ENCODE measurements at places on chromosomes 6 and 20.

GRCh38 chr6:35185302-35185681, 28.5 kb upstream of the SCUBE3 start:
- no peak for DNase-seq

DNA sequence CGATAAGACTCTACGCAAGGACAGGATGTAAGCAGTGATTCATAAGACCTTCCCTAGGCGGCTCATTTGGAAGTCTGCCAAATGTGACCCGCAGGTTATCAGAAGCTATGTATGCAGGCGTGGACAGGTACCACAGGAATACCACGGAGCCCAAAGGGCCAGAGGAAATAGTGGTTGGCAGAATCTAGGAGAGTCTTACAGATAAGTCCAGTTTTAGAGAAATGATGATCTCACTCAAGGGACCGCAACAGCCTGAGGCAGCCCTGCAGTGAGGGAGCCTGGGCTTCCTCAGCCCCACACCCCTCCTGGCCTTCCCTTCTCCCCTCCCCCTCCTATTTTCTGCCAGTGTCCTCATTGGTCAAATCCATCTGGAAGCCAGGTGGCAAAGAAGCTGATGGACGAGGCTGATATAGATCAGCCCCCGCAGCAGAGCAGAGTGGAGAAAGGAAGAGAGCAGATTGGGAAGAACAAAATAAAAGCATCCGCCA, 110.6 kb downstream of the FNDC1 start:
- DNase-seq: no peak

DNA sequence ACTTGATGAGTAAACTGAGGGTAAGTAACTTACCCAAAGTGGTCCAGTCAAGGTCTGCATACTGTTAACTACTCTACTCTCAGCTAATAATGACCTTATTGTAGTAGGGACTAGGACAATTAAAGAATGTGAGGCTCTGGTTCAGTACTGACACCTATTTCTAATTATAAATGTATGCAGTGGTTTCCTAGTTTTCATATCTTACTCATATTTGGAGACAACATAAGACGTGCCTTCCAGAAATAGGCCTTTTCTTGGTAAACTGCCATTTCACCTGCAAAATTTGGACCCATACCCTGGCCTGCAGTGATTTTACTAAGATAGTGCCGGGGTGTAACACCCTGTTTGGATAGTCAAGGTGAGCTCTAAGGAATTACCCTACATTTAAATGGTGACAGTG, 24.7 kb downstream of the GJA1 start:
- DNase-seq: no peak

GRCh38 chr20:46558511-46558959, 8.1 kb upstream of the OCSTAMP start:
- DNase-seq: no peak

- DNase-seq: no peak
Observed at GRCh38 chr6:19325335-19325789, 511.8 kb upstream of the ID4 start.

DNA sequence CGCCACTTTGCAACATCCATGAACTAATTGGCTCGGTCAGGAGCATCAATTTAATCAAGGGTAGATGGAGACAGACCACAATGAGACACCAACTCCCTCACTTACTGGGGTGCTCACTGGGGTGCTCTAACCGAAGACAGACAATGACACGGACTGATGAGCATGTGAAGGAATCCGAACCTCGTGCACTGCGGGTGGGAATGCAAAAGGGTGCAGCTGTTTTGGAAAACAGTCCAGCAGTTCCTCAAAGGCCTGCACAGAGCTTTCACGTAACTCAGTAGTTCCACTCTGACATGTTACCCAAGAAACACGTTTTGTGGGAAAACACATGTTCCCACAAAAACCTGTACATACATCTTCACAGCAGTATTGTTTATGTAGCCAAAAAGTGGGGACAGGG, 26.8 kb downstream of the ANKRD60 start:
- DNase-seq: no peak

- no peak for DNase-seq
Observed at GRCh38 chr6:81075974-81076373, 676.5 kb downstream of the TENT5A start.

- no peak for DNase-seq
Observed at GRCh38 chr20:48600470-48600945, 227.3 kb downstream of the PREX1 start.

- DNase-seq: no peak
Observed at GRCh38 chr6:38091613-38092012, 272.1 kb downstream of the ZFAND3 start.

- DNase-seq: no peak
Observed at GRCh38 chr6:156410649-156411048, 366.5 kb upstream of the ARID1B start.

GRCh38 chr20:54494303-54495006, 19.1 kb downstream of the DOK5 start:
- DNase-seq: no peak

DNA sequence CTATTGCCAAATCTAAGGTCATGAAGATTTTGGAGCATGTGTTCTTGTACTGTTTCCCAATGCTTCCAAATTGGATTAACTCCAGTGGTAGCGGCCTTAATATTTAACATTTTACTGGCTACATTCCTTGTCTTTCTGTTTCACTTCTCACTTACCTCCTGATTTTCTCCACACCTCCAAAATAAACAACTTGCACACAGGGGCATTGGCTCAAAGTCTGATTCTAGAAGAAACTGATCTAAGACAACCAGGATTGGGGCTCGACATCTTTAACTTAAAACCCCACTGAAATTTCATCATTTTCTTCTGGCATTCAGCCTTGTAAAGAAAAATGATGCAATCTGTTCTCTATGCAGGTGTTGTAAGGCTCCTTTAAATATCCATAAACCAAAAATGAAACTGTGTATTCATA, 557.9 kb upstream of the ID4 start:
- DNase-seq: no peak

- DNase-seq: no peak
Observed at GRCh38 chr20:59146780-59147565, 16.6 kb upstream of the ZNF831 start.

GRCh38 chr6:3746119-3746691, 5.3 kb downstream of the PXDC1 start:
- DNase-seq: no peak

GRCh38 chr6:11609324-11610071, 71.9 kb downstream of the TMEM170B start:
- no peak for DNase-seq

GRCh38 chr20:16810216-16810615, 62.1 kb downstream of the OTOR start:
- no peak for DNase-seq

DNA sequence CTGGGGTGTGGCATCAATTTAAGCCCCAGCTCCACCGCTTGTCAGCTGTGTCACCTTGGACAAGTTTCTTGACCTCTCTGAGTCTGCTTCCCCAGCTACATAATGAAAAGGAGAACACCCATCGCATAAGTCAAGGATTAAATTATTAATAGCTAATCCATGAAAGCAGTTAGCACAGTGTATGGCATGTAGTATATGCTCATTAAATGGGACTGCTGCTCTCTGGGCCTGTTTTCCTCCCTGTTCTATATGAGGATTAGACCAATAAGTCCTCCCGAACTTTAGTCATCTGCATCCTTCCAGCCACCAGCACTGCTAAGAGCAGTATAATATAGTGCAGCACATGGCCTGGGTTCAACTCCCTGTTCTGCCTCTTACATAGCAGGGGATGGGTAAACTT, 19.7 kb downstream of the ETV7 start:
- DNase-seq: no peak

DNA sequence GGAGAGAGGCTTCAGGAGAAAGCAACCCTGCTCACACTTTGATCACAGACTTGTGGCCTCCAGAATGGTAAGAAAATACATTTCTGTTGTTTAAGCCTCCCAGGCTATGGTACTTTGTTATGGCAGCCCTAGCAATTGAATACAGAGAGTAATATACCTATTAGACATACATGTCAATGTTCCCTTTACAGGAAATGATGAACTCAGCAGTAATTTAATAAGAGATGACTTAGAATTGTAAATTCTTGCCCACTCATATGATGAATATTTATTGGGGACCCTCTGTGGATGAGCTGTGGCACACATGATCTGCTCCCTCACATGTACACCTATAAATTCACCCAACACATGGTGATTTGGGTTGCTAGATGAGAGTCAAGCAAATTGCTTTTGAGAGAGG, 20.4 kb upstream of the FOXA2 start:
- DNase-seq: no peak

DNA sequence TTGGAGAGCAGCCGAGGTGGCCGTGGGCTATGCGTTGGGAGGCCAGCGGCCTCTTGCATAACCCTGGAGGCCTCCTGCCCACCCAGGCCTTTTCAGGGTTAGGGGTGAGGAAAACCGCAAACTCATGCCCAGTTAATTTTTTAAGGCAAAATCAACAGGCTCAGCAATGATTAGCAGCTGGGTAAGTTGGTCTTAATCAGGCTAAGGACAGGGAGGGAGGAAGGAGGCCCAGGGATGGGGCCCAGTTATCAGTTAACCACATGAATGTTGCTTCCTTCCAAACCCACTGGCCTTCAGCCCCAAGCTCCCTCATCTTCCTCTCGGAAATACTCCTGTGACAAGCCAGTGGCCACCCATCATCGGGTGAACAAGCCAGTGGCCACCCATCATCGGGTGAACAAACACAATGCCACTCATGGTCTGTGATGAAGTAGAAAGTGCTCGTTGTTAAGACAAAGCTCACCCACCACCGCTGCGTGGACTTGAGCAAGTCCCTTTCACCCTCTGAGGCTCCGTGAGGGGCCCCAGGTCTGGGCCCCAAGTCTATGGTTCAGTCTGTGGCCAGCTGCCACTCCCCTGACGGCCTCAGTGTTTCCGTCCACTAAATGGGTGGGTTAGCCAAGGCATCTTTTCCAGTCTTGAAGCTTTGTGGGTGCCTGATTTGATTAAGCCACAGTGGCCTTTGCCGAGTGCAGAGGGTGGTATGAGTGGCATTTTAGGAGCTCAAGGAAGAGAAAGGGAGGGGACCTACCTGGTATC, 39.4 kb downstream of the HNF4A start:
- DNase-seq: no peak

DNA sequence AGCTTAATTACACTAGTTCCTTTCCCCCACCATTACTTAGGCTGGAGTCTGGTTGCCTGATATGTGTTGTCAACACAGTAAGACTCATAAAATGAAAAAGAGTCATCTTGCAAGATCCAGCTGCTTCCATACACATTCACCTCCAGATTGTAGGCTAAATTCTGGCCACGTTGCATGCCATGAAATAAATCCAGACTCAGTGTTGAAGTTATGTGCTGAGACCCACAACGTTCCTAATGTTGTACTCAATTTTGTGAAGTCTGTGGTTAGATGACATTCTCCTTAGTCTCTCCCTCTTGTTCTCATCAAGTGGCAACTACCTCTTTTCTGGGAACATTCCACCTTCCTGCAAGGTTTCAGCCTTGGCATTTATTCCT, 212.3 kb downstream of the LMBRD1 start:
- DNase-seq: no peak

- no peak for DNase-seq
Observed at GRCh38 chr20:35985806-35986205, 17.4 kb downstream of the CNBD2 start.

DNA sequence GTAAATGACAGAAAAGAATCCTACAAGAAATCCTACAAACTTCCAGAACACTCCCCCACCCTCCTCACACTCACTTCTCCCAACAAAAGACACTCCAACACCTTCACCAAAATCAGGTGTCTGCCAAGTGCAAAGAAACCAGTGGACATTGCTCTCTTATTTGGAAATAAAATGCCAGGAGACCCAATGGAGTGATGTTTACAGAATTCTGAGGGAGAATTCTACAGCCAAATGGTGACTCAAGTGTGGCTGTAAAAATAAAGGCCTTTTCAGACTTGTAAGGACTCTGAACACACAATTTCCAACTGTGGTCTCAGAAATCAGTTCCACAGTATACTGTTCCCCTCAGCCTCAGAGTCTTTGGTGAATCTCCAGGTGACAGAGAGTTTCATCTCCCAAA, 109.6 kb upstream of the CARMIL1 start:
- DNase-seq: no peak

GRCh38 chr20:13684566-13685222, 46.0 kb upstream of the TASP1 start:
- no peak for DNase-seq

GRCh38 chr6:89501222-89501621, 68.3 kb downstream of the ANKRD6 start:
- no peak for DNase-seq

GRCh38 chr6:108562503-108562993, 1.8 kb downstream of the FOXO3 start:
- no peak for DNase-seq

- DNase-seq: no peak
Observed at GRCh38 chr20:11091511-11091910, 417.7 kb upstream of the JAG1 start.

GRCh38 chr6:120671519-120671918, 662.8 kb downstream of the TBC1D32 start:
- DNase-seq: no peak

DNA sequence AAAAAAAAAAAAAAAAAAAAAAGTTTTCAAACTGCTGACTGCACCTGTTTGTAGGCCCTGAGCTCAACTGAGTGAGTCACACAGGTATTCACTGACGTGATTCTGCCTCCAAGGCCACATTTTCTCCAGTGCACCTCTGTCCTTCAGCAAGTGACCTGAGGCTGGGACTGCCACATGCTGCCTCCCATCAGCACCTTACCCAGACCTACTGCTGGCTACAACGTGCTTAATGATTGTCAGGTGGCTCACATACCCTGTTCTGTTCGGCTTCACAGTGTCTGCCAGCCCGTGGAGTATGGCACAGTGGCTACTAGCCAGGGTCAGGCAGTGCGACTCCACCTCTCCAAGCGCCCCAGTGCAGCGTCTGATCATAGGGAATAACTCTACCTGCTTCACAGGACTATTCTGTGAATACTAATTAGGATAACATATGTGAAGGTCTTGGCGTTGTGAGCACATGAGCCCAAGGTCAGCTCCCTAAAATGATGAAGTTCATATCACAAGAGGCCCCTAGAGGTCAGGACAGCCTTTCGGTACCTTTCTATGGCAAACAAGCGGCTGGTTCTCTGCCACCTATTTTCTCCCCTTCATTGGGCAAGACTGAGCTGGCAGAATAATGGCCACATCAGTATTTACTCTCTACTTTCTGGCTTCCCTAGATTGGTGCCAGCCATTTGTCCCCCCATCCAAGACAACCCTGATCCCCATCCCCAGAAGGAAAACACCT, 28.1 kb downstream of the RIPOR3 start:
- DNase-seq: no peak

DNA sequence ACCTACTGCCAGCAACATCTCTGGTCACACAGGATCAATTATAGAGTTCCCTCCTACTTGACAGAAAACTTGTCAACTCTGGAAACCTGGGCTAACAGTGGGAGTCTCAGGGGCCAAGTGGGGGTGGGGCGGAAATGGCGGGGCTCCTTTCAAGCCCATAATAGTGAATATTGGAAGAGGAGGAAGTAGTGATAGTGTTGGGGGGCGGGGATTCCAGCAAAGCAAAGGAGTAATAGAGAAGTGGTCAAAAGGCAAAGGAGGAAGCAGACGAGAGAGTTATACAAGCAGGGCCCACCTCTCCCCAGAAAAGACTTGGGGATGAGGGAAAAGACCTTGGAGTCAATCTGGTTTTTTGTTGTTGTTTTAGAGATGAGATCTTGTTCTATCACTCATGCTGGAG, 2.1 kb downstream of the DEF6 start:
- no peak for DNase-seq

GRCh38 chr6:67698534-67698933, 936.5 kb upstream of the ADGRB3 start:
- DNase-seq: no peak

GRCh38 chr20:41028359-41029149, at the start of gene TOP1:
TSS of gene TOP1 (plus strand) at chr20:41028822. CDS start at chr20:41029068, 246 bp downstream.
- DNase-seq: peak; percentile 99
